ENCODE measurements at places on chromosomes 11 and 22.

DNA sequence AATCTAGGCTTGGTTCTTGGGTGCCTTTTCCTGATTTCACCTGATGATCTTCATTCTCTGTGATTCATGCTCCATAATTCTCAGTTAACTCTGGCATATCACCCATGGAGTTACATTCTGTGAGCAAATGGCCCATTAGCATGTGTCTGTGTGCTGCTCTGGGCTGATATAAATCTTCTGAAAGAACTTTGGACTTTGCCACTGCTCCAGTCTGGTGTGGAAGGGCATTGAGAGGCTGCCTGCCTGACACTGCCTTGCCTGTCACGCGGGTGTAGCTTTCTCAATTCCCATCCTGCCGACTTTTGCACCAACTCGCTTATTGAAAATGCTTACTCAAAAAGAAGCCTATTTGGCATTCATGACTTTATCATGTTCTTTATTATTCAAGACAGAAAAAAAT is 42.2 kb downstream of the FAT3 start:
- no peak for DNase-seq

- no peak for DNase-seq
These were observed 112.5 kb downstream of the KIAA1671 start for GRCh38 chr22:25064894-25065560.

DNA sequence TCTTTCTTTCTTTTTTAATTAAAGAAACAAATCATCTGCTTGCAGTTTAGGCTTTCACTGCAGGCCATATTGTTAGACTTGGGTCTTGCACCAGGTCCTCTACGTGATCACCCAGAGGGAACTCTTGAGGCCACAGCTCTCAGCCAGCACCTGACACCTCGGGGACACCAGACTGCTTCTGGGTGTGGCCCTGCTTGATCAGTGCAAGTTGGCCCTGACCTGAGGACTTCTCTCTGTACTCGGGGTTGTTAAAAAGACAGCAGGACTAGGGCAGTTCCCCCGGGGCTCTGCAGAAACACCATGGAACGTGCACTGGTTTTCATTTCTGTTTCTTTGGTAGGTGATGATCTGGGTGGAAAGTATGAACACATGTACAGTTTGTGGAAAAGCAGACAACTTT is 51.2 kb upstream of the MYO18B start:
- DNase-seq: no peak

DNA sequence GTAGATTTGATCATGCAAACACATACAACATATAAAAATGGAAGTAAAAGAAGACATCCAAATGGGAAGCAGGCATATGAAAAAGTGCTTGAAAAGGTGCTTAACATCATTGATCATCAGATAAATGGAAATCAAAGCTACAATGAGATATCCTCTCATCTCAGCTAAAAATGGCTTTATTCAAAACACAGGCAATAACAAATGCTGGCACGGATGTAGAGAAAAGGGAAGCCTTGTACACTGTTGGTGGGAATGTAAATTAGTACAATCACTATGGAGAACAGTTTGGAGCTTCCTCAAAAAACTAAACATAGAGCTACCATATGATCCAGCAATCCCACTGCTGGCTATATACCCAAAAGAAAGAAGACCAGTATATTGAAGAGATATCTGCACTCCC is 549 bp upstream of the TCN1 start:
- peak; percentile 21 for DNase-seq

DNA sequence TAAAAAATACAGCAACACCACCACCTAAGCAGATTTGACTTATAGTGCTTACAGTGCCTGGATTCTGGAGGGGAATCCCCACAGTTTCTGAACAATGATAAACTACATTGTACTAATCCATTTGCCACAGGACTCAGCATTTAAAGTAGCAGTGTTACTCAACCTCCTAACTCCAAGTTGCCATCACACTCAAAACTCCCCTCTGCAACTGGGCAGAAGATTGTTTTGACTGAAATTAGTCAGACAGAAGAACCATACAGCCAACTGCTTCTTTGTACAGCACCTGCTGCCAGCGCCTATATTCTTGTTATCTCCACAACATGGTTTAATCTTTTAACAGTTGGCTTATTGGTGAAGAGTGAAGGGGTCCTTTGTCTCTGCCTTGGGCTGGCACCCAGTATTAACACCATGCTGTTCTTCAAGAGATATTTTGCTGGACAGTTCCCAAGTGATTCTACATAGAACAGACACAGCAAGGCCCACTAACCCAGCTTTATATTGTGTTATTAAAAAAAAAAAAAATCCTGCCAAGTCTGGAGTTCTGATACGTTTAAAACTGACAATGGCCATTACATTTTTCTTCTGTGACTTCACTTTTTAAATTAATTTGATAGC is 273.2 kb downstream of the DCDC1 start:
- no peak for DNase-seq

DNA sequence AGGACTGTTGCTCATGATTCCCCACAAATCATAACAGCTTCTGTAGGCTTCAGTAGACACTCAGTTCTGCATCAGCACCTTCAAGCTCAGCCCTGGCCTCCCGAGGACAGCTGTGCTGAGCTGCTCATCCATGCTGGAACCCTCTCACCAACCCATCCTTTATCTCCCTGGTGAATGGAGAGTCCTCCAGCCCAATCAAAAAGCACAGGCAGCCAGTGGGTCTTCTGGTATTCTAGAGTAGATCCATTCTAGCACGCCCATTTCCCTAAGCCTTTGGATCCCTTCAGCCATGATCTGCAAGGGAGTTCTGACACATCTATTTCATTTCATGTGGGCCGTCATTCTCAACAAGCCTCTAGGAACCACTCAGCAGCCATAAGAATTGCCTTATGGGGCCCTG is 44.6 kb upstream of the SPATA19 start:
- no peak for DNase-seq

DNA sequence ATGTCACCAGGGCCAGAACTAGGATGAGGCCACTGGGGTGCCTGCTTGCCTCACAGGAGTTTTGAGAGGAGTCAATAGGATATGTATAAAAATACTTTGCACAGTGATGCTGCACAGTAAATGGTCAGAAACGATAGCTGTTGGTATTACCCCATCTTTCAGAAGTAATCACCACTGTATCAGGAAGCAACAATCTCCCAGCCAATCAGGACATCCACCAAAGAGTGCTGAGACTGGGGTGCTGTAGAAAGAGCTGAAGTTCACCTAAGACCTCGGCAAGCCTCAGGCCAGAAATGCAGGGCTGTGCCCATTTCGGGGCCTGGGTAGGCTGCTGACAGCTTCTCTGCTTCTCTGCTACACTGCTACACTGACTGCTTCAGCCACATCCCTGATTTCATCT is 17.4 kb downstream of the LMO2 start:
- DNase-seq: peak; percentile 52

DNA sequence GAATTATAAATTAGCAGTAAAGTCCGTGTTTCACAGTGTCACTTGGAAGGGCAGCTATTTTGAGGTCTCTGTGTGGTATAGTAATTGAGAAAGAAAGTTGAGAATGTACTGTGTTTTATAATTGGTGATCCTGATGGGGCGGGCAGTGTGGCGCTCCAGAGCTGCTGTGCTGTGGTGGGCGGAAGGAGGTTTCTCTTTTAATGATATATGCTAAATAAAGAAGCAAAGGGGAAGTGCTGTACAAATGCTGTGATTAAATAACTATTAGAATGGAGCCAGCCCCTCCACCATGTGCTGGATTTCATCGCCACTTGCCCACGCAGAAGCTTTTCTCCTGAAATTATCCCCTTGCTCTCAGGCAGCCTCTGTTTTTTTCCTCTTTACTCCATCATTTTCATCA is 24.6 kb downstream of the ATXN10 start:
- no peak for DNase-seq

DNA sequence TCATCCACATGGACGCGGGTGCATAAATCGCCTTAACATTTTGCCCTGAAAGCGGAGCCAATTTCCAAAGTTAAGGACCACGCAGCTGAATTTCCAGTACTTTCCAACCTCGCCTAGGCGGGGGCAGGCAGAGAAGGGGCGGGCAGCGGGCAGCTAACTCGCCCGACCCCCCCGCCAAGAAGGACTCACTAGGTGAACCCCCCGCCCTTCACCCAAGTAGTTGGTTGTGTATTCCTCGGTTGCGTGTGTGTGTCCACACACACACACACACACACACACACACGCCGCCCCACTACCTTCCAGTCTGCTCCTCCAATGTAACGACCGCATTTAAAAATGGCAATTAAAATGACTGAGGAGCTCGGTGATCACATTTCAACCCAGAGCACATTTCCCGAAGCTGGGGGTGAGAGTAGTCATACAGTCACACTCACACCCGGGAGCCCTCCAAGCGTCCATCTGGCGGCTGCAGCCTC is 1.4 kb downstream of the TENM4 start:
- no peak for DNase-seq

DNA sequence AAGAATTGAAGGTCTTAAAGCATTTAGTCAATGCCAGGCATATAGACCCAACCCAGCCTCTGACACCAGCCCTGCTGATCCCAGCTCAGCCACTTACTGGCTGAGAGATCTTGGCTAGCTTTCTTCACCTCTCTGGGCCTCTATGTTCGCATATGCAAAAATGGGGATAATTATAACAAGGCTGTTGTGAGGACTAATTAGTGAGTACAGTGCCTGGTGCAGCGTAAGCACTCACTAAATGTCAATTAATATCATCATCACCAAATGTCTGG is 10.5 kb downstream of the CHST1 start:
- DNase-seq: no peak

DNA sequence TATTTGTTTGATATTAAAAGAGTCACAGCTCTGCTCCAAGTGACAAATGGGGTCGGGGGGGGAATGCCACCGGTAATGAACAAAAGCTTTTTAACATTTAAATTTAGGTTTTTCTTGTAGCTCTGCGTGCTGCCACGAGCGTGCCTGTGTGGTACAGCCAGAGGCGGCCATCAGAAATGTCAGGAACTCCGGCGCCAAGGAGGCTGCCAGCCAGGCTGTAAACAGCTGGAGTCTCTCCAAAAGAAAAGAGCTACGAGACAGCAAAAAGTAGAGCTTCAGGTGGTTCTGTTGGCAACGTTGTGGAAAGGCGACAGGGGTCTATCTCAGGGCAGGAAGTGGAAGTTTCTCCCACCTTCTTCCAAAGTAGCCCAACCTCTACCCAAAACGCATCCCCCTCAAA is 532.8 kb downstream of the OPCML start:
- DNase-seq: no peak

DNA sequence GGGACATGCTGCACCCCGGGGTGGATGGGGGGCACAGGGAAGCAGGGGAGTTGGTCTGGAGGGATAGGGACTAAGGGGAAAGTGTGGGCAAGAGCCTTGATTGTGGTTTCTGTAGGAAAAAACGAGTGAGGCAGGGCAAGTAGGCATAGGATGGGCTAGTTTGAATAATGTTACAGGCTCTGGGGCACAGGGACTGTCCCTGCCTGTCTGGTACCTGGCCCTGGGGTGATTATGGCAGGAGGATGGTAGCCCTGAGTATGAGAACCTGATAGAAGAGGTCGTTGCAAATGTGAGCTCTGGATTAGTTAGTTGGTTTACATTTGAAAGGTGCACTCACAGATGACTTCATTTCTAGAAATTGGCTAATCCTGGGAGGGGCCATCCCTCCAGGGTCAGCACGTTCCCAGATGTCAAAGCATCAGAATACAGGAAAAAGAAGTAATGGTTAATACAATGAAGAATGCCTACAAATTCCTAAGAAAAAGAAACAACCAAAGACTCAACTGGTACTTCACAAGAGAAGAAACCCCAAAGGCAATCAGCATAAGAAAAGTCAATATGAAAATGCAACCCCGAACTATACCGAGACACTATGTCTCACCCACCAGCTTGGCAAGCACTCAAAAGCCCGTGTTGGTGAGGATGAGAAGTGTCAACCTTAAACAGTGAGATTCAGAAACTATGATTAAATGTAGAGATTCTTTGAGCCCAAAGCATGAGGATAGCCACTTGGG is 11.3 kb upstream of the SMIM38 start:
- DNase-seq: no peak

All from CD14-positive monocyte (primary cell).